ENCODE measurements at places on chromosomes 7 and 10.

DNA sequence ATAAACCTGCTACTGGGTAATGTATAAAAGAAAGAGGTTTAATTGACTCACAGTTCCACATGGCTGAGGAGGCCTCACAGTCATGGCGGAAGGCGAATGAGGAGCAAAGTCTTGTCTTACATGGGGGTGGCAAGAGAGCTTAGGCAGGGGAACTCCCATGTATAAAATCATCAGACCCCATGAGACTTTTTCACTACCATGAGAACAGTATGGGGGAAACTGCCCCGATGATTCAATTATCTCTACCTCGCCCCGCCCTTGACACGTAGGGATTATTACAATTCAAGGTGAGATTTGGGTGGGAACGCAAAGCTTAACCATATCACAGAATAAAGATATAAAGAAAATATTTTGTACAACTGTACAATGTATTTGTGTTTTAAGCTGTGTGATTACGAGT lies 39.4 kb upstream of the PLCE1 start:
- no peak for DNase-seq

DNA sequence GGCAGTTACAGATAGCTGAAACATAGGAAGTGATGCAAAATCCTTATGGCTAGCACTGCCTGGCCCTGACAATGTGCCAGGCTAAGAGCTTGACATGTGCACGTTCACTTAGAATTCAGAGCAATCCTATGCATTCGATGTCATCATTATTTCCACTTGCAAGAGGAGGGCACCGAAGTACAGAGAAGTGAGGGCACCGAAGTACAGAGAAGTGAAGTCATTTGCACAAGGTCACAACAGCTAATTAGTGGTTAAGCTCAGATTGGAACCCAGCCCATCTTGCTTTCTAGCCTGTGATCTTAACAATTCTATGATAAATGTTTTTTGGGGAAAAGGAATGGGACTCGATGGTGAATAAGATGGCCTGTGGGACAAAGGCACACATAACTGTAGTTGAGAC lies 73.4 kb downstream of the ARHGAP22 start:
- no peak for DNase-seq

DNA sequence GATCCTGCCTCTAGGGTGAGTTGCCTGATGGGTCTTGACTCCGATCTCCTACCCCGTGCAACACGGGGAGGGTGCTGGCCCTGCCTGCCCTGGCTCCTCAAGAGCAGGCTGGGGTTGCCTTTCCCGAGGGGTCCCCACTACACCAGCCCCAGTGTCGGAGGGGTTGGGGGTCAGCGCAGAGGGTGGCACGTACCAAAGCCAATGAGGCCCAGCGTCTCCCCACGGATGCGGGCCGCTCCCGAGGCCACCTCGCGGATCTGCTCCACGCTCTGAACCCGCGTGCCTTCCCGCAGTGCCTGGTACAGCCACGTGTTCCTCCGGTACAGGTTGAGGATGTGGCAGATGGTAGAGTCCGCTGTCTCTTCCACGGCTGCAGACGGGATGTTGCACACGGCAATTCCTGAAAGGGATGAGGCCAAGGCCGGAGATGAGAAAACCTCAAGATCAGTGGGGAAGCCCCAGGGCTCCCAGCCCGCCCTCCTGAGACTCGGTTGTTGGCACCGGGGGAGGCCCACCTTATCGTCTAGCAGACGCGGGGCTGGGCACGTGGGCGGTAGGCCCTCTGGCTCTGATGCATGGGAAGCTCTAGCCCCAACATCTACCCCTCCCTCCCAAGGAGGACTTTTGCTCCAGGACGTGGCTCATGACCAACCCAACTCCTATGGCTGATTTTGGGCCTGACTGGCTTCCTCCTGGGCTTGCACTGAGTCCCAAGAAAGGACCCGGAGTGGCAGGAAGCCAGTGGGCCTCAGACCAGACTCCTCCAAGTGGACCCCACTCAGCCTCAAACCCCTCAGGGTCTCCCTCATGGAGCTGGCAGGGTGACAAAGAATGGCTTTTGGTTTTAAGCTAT lies 56.1 kb downstream of the ZRANB1 start:
- DNase-seq = no peak

GRCh38 chr7:83738291-83738835 lies 89.4 kb upstream of the SEMA3E start:
- DNase-seq = no peak

GRCh38 chr10:78572565-78572964 lies 496.2 kb upstream of the ZMIZ1 start:
- no peak for DNase-seq

- DNase-seq = no peak
These were observed 33.5 kb downstream of the FIGNL1 start for GRCh38 chr7:50416527-50417182.

- no peak for DNase-seq
These were observed 125.2 kb downstream of the AMPH start for GRCh38 chr7:38506004-38506403.

GRCh38 chr10:98292971-98293370 lies 25.0 kb upstream of the LOXL4 start:
- no peak for DNase-seq

DNA sequence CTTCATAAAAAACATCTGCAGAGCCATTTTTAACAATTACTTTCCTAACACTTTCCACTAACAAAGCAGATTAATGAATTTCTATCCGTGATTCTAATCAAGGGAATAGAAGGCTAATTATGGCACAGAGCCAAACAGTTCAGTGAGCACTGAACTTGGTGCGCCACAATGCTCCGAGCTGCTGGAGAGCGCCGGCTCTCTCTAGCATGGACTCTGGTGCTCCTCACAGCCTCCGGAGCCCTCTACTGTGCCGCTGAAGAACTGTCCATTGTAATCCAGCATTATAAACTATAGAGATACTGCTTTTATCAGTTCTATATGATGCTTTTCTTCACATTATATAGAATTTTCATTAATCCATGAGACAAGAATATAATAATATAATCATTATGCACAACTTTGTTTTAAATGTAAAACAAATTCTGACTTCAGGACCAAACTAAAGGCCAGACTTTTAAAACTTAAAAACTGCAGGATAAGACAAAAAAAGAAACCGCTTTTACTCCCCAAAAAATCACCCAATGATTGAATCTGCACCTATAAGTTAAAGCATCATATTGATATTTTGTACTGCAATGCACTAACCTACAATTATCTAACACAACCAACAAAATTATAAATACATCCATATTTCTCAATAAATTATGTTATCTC lies 123.6 kb downstream of the RNF32 start:
- DNase-seq = no peak

DNA sequence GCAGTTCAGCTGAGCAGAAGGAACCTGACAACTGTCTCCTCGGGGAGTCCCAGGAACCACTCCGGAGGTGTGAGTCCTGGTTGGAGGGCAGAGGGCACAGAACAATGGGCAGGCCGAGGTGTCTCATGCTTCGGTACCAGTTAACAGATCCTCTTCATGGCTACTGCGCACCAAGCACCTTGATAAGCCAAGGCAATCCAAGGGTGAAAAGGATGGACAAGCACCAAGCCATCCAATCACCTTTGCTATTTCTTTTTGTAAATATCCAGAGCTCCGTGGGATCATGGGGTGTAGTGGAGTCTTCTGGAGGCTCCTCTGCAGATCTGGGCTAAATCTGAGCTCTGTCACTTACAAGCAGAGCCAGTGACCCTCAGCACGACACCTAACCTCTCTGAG lies 233.5 kb downstream of the WDR11 start:
- DNase-seq = no peak

Measured in stimulated activated CD4-positive, alpha-beta T cell treated with anti-CD3 and anti-CD28 coated beads, Interleukin-1b, Interleukin-23, amount 100 ng/mL, for 48 hours (primary cell).